GM12892 (cell line): ENCODE measurements at places on chromosomes 5 and 9.

DNA sequence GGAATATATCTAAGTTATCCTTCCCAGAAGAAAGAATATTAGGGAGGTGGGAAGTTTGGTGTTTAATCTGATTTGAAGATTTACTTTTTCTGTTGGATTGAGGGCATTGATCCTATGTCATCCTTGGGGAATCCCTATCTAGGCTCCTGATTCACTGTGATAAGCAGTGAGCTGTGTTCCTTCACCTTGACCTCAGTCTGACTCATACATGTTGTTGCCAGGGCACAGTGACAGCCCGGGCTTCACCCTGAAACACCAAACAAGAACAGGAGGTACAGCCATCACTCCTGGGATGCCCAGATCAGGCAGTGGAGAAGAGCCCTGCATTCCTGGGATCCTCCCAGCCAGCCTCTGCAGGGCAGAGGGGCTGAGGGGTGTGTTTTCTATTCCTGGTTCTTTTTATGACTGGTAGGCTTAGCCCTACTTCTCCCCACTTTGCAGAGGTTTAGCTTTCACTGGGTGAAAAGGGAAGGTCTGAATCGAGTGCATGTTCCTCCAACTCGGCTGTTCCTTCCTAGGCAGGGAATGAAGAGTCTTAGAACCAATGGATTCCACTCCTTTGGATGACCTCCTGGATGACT, 3.1 kb upstream of the FAM53C start:
- no peak for DNase-seq

- DNase-seq: no peak
Measured at GRCh38 chr5:16744164-16744880, 127.5 kb upstream of the RETREG1 start.

DNA sequence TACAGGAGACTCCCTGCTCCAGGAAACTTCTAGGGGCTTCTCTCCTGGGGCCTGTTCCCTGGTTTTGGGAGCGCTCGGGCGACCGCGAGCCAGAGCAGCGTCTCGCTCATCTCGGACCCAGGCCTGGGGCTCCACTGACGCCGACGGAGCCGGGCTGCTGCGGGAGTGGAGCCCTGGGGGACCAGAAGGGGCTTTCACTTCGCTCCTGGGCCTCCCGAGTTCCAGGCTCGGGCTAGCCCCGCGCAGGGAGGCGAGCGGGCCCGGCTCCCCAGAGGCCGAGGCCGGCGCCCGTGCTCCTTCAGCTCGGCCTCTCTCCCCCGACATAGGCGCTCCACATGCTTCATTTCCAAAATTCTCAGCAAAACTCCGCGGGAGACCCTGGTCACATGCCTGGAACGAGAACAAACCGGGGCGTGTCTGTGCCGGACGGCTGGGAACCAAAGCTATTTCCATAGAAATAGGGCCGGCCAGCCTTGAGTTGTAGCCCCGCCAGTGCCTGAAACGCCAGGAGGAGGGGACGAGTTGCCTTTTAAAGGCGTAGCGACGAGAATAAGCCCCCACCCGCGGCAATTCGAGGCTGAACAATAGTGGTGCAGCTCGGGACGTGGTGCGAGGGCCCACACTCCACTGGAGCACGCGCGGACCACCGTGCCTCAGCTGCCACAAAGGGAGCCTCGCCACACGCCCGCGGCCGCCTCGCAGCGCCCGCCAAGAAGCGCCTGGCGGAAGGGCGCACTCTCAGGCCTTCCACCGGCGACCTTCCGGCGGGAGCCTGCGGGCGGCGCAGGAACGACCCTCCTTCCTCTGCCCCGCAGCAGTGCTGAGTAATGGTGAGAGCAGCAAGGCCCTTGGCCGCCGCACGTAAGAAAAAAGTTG, 1.1 kb upstream of the G3BP1 start:
- peak; percentile 52 for DNase-seq

DNA sequence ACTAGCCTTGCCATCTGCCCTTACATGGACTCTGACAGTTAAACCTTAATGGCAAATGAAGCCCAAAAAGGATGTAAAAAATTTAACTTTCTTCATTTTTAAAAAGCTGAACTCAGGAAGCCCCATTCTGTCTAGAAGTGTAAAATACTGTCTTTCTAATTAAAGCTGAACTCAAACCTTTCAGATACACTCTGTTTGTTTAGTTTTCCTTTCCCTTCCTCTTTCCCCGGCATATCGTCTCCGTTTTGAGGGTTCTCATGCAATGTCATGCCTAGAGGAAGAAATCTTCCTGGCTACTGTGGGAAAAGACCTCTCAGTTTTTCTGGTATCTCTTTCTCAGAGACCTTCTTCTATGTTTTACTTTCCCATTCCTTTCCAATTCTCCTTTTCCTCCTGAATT, 841.5 kb downstream of the DTWD2 start:
- no peak for DNase-seq

GRCh38 chr9:124429530-124429867, 14.3 kb upstream of the PSMB7 start:
- DNase-seq: no peak

DNA sequence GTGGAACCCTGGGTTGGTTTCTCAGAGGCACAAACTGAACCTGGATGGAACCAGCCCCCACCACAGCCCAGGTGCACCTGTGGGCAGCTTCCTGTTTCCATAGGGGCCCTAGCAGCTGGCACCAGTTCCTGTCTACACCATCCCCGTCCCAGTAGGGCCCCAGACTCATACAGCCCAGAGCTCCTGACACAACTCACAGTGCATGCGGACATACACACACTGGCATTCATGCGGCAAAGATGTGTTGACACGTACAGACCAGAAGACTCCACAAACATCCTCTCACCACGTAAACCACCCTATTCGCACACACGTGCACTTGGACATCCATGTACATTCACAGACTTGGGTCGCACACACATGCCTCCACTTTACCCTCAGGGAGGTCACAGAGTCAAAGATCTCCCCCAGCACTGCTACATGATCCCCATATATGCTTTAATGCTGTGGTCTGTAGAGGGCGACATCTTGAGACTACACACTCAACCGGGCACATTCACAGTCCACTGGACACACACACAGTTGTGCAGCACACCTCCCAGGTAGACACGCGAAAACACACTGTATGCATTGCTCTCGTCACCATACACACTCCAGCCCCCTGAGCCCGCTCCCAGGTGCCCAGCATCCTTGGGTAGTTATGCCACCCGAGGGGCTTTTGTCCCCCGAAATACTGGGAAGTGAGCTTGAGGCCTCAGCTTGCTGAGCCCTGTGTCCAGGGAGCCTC, 22.4 kb downstream of the CXXC5 start:
- peak; percentile 66 for DNase-seq

GRCh38 chr5:74266836-74267235, 373.7 kb downstream of the ENC1 start:
- DNase-seq: no peak

- DNase-seq: no peak
Measured at GRCh38 chr9:126454215-126454614, 127.6 kb downstream of the MVB12B start.

- no peak for DNase-seq
Measured at GRCh38 chr5:123285122-123286023, 137.8 kb downstream of the CEP120 start.

DNA sequence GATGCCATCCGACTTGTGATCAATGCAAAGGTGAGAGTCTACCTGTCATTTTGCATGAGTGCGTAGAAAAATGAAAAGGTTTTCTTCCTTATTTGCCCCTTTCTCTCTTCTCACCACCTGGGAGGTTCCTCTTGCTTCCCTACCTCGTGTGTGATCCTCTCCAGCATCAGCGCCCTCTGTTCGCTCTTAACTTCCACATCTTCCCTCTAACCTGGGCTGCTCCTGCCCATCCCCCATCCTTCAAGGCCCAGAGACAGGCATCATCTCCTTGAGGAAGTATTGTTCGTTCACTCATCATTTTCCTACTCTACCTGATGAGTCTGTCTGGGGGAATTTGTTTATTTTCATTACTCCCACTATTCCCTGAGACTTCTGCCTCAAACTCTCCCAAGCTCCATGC, 55.8 kb downstream of the RFK start:
- no peak for DNase-seq

DNA sequence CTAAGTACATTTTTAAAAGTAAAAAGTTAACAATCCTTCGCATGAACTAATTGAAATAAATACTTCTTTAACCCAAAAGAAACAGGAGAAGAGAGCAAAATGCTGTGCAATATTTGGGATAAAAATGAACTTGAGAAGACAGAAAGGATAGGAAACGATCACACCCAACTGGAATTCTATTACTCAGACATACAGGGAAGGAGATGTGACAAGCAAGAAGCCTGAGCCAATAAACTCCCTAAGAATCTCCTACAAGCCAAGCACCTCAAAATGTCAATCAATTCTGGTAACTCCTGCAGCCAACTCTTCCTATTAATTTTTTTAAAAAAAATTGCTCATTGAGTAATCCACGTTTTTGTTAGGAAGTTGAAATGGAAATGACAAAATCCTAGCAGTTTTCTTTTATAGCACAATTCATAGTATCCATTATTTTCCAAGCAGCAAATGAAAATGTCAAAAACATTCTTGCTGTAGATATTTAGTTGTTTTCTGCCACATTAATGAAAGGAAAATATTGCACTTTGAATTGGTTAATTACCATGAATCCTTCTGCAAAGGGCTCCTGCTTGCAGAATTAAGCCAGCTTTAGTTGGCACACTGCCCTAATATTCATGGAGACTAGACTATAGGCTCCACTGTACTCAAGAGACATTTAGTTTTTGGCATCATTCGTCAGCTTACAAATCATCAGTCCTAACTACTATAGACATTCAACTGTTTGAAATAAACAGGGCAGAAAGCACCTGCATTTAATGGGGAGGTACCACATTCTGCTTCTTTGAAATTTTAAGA, 89.0 kb downstream of the RFX3 start:
- no peak for DNase-seq

DNA sequence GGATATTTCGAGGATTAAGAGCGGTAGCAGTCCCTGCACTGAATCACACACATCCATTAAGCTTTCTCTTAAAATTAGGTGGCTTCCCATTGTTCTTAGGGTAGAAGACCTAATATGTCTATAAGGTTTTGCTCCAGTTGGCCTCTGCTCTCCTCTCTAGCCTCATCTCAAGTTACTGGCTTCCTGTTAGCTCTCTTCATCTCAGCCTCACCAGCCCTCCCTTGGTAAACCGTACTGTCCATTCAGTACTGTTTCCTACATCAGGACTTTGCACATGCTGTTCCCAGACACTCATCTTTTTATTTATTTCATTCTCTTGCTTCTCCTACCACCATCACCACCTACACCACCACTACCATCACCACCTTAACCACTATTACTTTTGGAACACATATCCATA, 428.6 kb downstream of the PDE4D start:
- no peak for DNase-seq

- no peak for DNase-seq
Measured at GRCh38 chr5:79756076-79756475, 66.4 kb downstream of the CMYA5 start.

DNA sequence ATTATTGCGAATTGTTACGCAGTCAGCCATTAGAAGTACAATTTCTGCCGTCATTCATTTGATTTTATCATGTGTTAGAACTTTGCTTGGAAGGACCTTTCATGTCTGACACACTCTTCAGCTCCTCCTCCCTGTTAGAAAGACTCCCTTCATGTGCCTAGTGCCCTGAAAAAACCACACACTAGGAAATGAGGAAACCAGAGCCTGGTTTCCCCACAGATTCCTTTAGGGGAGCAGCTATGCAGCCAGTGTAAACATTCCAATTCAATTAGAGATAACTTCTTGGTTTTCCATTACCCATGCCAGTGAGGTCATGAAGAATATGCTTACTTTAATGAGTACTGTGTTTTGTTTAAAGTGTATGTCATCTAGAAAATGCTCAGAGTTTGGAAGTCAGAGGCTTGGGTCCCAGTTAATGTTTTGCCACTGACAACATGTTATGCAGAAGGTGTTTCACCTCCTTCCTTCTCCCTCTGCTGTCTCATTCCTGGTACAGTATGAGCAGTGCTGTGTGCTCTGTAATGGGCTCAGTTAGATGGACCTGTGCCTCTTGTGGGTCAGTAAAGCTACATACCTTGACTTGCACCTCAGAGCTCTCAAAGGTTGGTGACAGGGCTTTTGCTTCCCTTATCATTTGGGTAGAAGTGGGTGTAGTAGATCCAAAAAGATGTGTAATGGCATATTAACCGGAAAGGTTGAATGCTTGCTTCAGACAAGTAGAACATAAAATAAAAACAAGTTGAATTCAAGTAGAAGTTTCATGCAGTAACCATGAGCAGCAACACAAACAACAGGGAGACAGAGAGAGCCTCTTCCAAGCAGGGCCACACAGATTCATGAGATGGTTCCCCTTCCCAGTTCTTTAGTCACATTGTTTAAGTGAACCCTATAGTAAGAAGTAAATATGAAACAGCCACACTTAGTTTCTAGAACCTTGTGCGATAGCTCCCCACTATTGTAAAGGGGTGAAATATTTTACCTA, 52.6 kb upstream of the TNFAIP8 start:
- DNase-seq: no peak

DNA sequence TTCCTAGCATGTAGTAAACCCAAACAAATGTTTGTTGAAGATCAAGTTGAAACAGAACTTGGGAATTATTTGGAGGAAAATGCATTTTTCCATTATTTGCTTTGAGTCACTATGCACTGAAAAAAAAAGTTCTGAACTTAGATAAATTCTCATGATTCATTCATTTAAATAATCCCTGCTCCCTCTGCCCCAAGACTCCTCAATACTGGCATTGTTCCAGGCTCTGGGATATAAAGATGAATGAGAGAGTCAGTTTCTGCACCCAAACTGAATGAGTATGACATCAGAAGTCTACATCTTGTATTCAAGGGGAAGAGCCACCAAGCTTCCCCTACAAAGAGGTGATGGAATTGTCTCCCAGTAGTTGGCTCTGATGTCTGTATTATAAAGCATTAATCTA, 123.9 kb downstream of the SEC61B start:
- no peak for DNase-seq
